Mesangial cell (primary cell): ENCODE measurements at places on chromosomes 11 and 22. TPM values are rescaled to one million over a fixed set of nuclear protein-coding genes. Genes with fewer than 3 reads are reported as not detected.

MMP8 gene
- not detected in 2 replicates for total RNA-seq

CST6 gene
- 2.4 and 18.0 TPM in 2 replicates for total RNA-seq

OLFML1 gene
- total RNA-seq: 0.25 TPM in 1 of 2 replicates, not detected in the other

SCN3B gene
- total RNA-seq: under 0.01 and 0.25 TPM in 2 replicates

SYT12 gene
- 0.49 and 1.9 TPM in 2 replicates for total RNA-seq

AIFM3 gene
- total RNA-seq: 0.25 and 0.49 TPM in 2 replicates

PGA5 gene
- not detected in 2 replicates for total RNA-seq

SULT4A1 gene
- total RNA-seq: 0.51 and 0.65 TPM in 2 replicates

SMIM35 gene
- not detected in 2 replicates for total RNA-seq

P2RY6 gene
- total RNA-seq: 1.3 and 9.1 TPM in 2 replicates

MPPED1 gene
- total RNA-seq: not detected in 2 replicates

OR51I1 gene
- not detected in 2 replicates for total RNA-seq

PVALB gene
- not detected in 2 replicates for total RNA-seq

NXPE4 gene
- not detected in 2 replicates for total RNA-seq

OR5A1 gene
- not detected in 2 replicates for total RNA-seq

OSM gene
- not detected in 2 replicates for total RNA-seq

IGF2 gene
- 24.9 and 59.1 TPM in 2 replicates for total RNA-seq

TSPAN32 gene
- not detected in 2 replicates for total RNA-seq

GDPD5 gene
- 11.2 and 12.7 TPM in 2 replicates for total RNA-seq

LZTR1 gene
- 36.2 and 48.3 TPM in 2 replicates for total RNA-seq

ZBTB3 gene
- total RNA-seq: 8.5 and 17.1 TPM in 2 replicates

OR51B5 gene
- not detected in 2 replicates for total RNA-seq

OR8G5 gene
- not detected in 2 replicates for total RNA-seq

KCNJ5 gene
- total RNA-seq: 0.51 TPM in 1 of 2 replicates, not detected in the other

APOL6 gene
- total RNA-seq: 4.4 and 9.0 TPM in 2 replicates

LGR4 gene
- 27.2 and 41.5 TPM in 2 replicates for total RNA-seq

WBP2NL gene
- total RNA-seq: 0.38 TPM in 1 of 2 replicates, not detected in the other

DNAJB7 gene
- total RNA-seq: not detected in 2 replicates

MS4A6A gene
- total RNA-seq: not detected in 2 replicates

OR6A2 gene
- not detected in 2 replicates for total RNA-seq

MMP12 gene
- not detected in 2 replicates for total RNA-seq

PHRF1 gene
- 25.1 and 25.4 TPM in 2 replicates for total RNA-seq

CRYAB gene
- 12.7 and 45.5 TPM in 2 replicates for total RNA-seq

CSNK2A3 gene
- total RNA-seq: 0.81 and 0.89 TPM in 2 replicates

DEUP1 gene
- total RNA-seq: 0.16 TPM in 1 of 2 replicates, not detected in the other

LDLRAD3 gene
- 8.8 and 11.7 TPM in 2 replicates for total RNA-seq

CCDC116 gene
- total RNA-seq: 0.13 and 0.16 TPM in 2 replicates

ISX gene
- total RNA-seq: not detected in 2 replicates

GP1BB gene
- total RNA-seq: 1.8 and 2.4 TPM in 2 replicates

MUC15 gene
- not detected in 2 replicates for total RNA-seq

MAFF gene
- 12.5 and 17.1 TPM in 2 replicates for total RNA-seq

CHRDL2 gene
- total RNA-seq: not detected in 2 replicates

MS4A3 gene
- total RNA-seq: not detected in 2 replicates
